ENCODE measurements at places on chromosomes 1 and 21.

DNA sequence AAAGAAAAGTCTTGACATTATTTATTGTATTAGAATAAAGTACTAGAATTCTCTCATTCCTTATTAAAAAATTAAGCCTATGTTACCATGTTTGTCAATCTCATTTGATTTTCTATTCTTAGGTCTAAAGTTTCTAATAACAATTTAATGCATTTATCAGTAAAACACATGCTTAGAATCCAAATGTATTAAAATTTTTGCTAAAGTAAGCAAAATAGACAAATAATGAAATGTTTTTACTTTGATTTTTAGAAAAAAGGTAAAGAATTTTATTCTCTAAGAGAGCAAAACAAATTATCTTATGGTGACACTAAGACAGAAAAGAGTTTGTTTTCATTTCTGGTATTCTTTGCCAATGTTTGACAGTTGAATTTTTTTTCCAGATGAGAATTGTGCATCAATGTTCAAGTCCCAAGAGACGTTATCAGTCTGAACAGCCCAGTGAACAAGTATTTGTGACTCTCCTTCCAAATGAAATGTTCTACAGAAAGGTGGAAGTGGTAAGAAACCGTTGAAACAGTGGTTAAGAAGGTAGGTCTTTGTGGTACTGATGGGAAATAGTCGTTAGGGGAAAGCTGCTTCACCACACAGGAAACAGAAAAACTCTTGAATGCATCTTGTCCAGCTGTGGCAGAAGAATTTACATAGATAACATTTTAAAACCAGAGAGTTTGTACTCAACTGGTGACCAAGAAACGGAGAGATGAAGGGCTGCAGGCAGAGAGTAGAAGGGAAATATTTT lies 402.5 kb downstream of the PTPRC start:
- DNase-seq, result no peak

DNA sequence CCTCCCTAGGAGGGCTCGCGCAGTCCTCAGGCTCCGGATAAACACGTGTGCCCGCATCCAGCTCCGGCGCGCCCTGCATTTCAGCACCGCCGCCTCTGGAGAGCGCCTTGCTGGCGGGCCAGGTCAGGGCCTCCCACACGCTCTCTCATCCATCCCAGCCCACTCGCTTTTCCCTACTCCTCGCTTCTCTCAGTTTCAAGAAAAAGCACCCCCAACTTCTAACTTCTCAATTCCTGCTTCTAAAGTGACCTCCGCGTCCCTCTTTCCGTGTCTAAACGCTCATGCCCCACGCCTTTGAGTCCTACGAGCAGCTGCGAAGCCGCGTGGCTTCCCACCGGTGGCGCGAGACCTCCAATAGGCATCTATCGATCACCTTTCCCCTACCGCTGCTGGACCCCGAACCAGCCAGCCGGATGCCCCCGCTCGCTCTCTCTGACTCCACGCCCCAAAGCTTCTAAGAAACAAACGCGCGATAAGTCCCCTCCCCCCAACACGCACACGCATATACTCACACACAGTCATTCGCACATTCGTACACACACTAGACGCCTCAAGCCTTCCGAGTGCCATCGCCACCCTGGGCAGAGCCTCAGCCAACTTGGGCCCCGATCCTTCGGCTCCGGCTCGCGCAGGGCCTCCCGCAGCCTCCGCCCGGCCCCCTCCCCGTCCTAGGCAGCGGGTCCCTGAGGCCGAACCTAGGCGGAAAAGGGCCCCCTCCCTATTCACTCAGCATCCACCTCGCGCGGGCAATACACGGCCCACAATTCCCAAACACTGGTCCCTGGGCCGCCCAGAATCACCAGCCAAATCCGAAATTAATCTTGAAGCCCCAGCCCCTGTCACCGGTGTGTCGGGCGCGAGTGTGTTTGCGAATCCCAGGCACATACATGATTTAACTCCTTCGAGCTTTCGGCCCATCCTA lies 1.1 kb downstream of the NMNAT2 start:
- peak; percentile 33 for DNase-seq

DNA sequence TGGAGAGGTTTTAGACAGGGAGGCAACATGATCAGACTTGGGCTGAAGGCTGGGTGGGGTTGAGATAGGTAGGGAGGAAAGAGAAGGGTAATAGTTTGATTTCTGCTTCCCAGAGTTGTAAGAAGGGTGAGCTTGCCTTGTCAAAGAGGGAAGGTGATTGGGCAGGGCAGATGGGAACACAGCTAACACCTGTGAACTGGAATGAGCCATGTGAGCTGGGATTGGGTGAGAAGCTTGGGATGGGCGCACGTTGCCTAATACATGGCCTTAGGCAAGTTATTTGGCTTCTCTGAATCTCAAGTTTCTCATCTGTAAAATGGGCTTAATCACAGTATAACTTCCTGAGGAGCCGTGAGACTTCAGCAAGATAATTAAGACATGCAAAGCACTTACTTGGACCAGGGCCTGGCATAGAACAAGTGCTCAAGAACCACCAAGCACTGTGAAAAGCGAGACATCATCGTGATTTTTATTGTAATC lies 33.8 kb upstream of the ID3 start:
- DNase-seq, result no peak

- no peak for DNase-seq
Observed at GRCh38 chr1:224407571-224408293, 26.9 kb downstream of the WDR26 start.

GRCh38 chr1:16032388-16033102 lies 10.7 kb downstream of the CLCNKA start:
- peak; percentile 73 for DNase-seq

- DNase-seq, result no peak
Observed at GRCh38 chr1:21320410-21321108, 30.3 kb upstream of the ECE1 start.

DNA sequence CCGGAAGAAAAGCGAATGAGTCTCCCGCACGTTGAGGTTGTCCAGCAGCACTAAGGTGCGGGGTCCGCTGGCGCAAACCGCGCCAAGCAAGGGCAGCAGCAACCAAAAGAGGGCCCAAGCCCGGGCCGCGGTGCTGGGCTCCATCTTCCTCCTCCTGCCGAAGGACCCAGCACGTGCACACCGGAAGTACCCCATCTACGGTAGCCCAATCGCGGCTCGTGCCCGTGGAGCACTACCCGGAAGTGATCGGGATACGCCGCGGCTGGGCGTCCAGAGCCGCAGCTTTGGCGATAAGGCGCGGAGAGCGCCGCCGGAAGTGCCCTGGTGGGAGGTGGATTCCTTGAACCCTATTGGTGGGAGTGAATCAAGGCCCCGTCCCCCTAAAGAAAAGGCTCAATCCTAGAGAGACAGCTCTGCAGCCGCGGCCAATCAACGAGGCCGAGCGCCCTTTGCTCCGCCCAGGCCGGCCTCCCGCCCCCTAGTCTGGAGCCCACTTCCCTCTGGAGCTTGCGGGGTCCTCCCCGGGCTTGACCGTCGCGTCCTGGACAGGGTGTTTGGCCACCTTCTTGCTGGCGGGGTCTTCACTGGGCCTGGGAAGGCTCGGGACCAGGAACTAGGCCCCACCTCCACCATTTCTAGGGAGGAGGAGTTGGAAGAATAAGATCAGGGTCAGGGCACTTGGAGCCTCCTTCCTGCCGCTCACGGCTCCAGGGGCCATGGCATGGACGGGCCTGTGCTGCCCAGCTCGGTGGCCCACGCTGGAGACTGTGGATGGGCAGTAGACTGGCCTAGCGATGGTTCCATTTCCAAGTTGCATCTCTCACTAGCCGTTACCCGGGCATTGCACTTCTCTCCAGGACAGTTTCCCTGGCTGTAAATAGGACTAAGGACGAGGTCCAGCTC lies at the start of gene DDOST:
Gene DDOST, minus strand, starts transcription at position 163 of the 903 bp plus-strand sequence. Its CDS starts 19 bp downstream, at position 144.
- peak; percentile 98 for DNase-seq

DNA sequence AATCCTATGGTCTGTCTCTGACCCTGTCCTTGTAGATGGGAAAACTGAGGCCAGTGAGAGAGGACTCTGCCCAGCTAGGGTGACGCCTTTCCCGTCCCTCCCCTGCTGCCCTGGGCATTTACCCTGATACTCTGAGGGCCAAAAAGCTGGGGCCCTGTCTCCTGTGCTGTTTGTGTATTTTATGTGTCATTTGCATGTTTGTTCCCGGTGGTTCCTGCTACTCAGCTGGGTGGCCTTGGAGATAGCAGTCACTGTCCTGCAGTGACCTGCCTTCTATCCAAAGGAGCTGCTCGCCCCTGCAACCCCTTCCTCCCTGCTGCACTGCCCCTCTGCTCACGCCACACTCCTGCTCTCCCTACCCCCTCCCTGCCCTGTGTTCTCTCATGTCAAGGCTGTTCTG lies 41.1 kb upstream of the KDM4A start:
- no peak for DNase-seq

- no peak for DNase-seq
Observed at GRCh38 chr1:12549460-12550349, 68.3 kb downstream of the DHRS3 start.

DNA sequence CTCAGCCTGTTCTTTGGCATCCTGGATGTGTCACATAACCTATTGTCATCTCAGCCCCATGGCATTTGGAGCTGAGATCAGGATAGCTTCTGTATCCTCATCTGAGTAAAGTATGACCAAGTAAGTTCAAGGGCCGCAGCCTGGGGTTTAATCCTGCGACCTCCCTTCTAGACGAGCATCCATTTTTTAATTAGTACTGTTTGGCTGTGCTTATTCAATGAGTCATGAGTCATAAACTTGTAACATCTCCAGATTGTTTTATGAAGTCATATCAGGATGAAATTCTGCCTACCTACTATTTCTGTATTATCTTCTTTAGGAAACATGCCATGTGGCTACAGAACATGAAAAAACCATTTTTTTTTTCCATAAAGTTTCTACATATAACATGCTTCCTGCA lies 119.1 kb downstream of the ERG start:
- DNase-seq, result no peak

GRCh38 chr1:4066860-4067599 lies 167.0 kb upstream of the C1orf174 start:
- no peak for DNase-seq

DNA sequence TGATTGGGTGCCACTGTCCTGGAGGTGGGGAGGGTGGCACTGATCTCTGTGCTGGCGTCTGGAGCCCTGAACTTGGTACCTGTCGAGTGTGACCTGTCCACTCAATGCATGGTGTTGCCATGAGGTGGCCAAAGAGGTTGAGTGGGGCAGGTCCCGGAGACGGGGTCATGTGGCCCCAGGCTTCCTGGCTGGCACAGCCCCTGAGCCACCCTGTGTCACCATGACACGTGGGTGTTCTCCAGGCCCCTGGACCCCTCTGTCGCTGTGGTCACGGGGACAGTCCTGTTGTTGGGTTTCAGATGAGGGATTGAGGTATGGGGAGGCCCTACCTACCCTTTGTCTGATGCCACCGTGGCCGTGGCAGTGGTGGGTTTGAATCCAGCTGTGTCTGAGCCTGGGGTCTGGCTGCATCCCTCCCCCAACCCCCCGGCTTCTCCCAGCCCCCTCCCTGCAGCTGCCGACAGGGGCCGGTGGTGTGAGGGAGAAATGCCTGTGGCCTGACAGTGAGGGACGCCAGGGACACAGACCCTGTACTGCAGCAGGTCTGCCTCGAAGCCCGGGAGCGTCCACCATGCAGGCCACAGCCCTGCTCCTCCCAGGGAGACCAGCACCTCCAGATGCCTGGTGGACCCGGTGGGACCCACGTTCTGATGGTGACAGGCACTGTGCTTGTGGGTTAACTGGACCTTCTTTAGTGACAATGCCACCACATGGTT lies 12.0 kb downstream of the TRPM2 start:
- DNase-seq, result no peak

- DNase-seq, result no peak
Observed at GRCh38 chr1:3033790-3034090, 12.5 kb downstream of the ACTRT2 start.

DNA sequence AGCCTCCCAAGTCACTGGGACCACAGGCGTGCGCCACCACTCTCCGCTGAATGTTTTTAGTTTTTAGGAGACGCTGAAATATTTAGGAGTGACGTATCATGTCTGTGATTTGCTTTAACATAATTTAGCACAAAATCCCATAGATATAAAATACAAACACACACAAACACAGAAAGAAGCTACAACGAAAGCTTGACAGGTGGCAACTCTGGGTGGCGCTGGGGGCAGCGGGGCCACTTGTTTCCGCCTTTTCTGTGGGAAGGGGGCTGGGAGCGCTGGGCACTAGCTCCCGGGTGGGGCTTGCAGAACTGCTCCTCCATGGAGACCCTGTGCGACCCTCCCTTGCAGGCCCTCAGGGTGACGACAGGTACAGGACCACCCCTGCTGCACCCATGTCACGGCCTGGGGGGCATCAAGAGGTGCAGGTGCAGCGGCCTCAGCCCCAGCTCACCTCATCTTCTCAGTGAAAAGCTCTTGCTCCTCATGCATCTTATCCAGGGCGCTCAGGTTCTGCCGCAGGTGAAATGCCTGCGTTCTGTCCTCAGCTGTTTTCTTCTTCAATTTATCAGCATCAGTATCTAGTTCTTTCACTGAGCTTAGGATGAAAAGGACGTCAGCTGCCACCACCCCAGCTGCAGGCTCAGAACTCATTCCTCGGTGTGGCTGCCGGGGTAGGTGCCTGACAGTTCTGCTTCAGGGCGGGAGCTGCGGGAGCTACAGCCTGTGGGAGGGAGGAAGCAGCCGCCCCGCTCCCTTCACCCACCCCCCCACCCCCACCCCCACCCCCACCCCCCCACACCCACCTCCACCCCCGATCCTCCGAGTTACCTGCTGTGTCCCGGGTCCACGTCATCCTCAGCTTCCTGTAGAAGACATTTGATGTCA lies 15.3 kb downstream of the CFAP74 start:
- no peak for DNase-seq

DNA sequence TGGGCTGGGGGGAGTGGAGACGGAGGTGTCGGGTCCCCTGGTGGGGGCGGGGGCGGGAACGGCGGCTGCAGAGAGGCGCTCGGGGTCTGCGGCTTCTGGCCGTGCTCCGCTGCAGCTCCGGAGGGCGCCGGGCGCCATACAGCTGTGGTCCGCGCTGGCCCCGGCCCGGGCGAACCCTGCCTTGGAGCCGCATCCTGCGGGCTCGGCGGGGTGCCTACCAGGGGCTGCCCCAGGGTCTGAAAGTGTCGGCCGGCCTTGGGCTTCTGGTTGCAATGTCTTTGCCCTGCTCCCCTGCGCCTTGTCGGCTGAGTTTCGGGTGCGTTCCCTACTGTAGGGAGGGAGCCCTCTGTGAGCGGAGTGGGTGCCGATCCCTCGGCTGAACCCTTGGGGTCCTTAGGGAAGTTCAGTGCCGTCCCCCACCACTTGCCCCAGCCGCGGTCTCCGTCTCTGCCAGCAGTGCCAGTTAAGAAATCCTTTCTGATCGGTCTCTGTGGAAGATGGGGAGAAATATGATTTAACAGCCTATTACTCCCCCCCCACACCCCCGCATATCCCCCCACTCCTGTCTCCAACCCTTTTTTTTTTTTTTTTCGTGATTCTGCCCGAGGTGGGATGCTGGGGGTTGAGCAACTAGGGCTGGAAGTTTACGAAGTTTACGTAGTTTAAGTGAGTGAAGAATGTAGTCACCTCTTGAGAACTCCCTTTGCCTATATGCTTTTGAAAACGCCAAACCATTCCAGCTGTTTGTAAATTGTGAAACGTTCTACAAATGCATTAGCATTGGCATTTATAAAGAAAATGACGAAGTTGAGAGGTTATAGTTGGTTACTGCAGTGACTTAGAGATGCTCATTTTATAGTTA lies 588 bp downstream of the NEXN start:
- DNase-seq, result no peak

GRCh38 chr1:167605576-167605975 lies 24.5 kb upstream of the RCSD1 start:
- DNase-seq, result no peak

Data from globus pallidus (tissue), 1 donor.